Activated CD8-positive, alpha-beta memory T cell treated with anti-CD3 and anti-CD28 coated beads for 4 hours (primary cell): ENCODE measurements at places on chromosomes 2 and 18.
A peak's percentile ranks its signal among the peaks of the same experiment; 100 is the strongest.

- DNase-seq, result no peak
These were observed 91.6 kb downstream of the FAM161A start for GRCh38 chr2:61762292-61762691.

DNA sequence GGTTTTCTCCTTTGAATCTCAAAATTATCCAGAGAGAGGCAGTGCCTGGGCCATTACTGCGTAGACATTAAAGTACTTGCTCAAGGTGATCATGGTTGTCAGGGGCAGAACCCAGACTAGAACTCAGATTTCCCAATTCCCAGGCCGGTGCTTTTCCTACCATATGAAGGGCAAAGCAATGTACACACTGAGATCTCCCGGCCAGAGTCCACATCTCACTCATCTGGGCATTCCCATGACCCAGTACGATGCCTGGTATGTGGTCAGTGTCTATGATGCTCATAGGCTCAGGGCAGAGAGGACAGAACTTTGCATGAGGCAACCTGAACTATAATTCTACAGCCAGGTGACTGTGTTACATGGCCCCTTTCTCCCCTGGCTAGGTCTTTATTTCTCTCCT lies 531.4 kb downstream of the TDRD15 start:
- no peak for DNase-seq

DNA sequence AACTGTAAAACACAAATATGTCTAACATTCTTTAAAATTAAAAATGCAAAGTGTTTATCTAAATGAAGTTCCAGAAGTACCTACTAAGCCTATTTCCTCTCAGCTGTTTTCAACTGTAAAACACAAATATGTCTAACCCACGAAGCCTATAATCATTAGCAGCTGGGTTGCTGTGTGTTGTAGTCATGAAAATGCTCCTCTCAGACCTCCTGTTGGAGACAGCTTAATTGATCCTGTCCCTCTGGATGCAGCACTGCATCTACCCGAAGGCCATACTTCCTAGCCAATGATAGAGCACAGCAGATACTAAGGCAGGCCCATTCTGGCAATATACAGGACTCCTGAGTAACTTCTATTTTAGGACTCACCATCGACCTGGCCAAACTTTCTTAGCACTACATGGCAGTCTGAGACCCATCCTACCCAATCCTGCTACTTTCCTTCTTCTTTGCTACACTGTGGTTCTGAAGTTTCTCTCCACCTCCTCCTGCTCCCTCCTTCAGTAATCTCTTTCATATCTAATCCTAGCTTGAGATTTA lies 92.5 kb upstream of the RBBP8 start:
- DNase-seq, result no peak

- DNase-seq, result no peak
These were observed 3.0 kb upstream of the SIX3 start for GRCh38 chr2:44938287-44939105.

- DNase-seq, result no peak
These were observed 1.9 kb upstream of the CYP27A1 start for GRCh38 chr2:218780046-218780445.

DNA sequence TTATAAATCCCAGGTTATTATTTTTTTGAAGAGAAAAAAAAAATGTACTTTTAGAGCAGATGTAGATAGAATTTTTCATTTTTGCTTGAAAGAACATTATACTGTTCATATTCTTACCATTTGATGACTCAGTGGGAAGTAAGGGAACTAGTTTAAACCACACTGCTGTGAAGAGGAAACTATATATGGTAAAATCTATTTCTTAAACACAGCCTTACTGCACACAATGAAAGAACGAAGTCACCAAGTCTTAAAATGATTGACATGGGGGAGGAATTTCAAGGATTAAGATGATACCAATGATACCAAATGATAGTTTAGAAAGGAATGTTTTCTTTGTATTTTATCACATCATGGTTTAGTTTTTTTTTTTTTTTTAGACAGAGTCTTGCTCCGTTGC lies 5.0 kb downstream of the ACTR2 start:
- DNase-seq, result no peak

DNA sequence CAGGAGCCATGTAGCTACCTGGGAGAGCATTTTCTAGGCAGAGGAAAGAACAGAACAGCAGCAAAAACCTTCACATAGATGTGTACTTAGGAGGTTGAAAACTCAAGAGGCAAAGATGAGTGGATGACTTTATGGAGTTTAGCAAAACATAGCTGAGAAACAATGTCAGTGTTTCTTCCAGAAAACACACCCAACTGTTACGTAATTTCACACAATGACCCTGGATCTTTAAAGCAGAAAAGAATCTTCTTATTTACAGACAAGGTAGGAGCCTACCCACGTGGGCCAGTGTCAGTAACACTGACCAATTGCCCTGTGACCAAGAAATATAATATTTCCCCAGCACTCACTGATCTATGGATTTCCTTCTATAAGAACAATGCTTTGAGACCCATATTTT lies 254.6 kb downstream of the CDH20 start:
- DNase-seq, result no peak

DNA sequence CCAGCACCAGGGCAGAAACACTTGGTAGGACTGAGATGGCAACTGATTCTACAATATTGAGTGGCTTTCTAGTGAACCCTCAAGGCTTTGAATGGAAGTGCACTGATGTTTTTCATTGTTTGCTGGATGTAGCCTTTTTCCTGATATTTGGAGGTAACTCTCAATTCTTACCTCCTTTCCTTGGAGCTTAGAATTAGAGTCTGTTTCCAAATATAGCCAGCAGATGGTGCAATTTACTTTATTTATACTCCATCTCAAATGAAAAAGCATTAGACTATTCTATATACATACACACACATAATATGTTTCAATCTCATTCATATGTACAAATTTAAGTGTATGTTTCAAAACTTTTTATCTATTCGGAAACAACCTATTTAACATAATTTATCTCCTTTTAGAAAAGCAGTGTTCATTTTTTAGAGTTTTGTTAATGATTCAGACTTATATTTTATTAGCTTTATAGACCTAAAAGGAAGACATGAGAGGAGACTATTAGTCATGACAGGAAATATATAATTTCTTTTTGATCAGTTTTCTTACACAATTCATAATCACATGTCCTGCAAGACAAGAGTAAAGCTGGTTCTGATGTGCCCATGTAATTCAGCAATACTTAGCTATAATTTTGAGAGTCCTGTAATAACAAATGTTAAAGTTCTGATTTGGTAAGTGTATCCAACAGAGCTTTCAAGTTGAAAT lies 124.8 kb downstream of the NUP35 start:
- no peak for DNase-seq

GRCh38 chr2:24164416-24164973 lies 10.4 kb upstream of the FAM228A start:
- peak; percentile 4 for DNase-seq

GRCh38 chr2:240981280-240981679 lies 17.1 kb upstream of the SNED1 start:
- no peak for DNase-seq

DNA sequence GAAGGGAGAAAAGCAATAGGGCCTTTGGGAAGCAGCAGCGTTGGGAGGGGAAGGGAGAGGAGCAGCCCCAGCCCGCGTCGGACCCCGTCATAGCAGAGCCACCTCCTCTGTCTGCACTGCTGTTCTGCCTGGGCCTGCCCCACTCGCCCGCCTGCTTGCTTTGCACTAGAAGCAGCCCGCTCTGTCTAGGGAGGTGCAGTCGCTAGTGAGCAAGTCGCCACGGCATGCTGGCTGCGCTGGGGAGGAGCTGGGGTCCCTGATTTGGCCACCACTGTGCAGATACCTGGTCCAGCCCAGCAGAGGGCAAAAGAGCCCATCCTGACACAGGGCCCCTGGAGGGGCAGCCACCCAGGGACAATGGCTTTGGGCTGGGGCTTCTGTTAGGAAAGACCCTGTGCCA lies 8.0 kb upstream of the TMEM214 start:
- DNase-seq, result no peak

DNA sequence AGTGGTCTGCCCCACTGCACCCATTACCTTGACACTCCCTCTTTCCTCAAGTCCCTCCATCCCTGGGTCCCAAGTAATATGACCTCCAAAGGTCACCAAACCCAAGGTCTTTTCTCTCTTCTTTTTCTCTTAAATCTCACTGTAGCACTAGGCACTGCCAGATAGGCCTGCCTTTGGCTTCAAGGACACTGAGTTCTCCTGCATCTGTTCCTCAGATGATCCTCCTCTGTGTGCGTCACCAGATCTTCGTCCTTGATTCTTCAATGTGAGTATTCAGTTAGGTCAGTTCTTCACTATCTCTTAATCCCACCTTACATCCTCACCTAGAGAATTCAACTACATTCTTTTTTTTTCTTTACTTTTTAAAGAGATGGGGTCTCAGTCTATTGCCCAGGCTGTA lies 249.2 kb downstream of the NBAS start:
- no peak for DNase-seq

DNA sequence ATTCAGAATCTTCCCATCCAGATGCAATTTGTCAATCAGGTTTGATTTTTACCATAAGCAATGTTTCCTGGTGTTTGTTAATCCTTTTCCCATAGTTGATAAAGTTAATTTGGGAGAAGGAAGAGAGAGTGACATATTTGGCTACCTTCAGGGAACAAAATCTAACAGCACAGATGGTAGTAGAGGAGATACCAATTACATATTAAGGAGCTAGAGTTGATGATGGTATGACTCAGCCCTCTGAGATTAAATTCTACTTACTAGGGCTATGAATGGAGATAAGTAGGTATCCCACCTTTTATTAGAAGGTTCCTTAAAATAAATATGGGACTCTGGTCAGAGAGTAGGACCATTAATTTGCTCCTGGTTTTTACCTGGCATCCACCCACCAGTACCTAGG lies 139.7 kb downstream of the EHBP1 start:
- DNase-seq, result no peak

GRCh38 chr2:102718387-102719316 lies 43.2 kb upstream of the TMEM182 start:
- DNase-seq, result no peak

GRCh38 chr2:33391529-33392255 lies 84.8 kb upstream of the RASGRP3 start:
- DNase-seq, result no peak

DNA sequence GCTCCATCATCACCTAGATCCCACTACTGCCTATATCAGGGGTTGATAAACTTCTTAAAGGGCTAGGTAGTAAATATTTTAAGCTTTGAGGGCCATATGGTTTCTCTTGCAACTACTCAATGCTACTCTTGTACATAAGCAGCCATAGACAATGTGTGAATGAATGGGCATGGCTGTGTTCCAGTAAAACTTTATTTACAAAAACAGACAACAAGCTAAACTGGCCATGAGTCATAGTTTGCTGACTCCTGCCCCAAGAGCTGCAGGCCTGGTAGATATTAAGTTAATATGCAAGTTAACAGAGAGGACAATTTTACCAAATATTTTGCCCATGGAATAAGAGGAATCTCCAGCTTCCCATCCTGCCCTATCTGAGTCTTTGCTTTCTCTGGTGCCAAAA lies 29.8 kb upstream of the MYO3B start:
- no peak for DNase-seq

DNA sequence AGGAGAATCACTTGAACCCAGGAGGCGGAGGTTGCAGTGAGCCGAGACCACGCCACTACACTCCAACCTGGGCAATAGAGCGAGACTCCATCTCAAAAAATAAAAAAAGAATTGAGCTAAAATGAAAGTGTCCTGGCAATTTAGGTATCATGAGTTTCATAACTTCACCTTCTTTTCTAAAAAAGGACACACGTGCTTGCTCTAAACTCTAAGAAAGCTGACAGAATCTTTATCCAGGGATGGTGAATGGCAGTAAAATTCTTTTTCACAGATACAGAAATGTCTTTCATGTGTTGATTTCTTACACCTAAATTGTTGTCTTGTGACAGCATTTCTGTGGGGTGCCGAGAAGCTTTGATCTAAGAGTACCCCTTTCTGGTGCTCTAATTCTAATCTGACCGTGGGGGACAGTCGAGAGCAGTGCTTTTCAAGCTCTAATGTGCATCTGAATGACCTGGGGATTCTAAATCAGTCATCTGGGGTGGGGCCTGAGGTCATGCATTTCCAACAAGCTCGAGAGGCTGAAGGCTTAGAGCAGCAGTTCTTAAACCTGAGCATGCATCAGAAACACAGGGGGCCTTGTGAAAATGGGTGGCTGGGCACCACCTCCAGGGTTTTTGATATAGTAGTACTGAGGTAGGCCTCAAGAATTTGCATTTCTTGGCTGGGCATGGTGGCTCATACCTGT lies 42.1 kb upstream of the REL start:
- DNase-seq, result no peak

DNA sequence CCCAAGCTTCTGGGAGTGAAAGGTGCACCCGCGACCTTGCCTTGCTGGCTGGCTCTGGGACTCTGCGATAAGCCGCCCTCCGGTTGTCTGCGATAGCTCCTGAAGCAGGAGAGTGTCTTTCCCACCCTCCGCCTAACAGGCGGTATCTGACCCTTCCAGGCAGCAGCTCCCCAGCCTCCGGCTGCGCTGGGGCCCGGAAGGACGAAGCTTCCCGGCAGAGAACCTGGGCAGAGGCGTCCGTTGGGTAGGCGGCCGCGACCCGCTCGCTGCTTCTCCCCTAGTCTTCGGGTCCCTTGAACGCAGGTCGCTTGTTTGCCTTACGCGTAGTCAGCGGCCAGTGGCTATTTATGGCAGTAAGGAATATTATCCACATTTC lies 446 bp upstream of the RHBDD1 start:
- DNase-seq, result no peak

DNA sequence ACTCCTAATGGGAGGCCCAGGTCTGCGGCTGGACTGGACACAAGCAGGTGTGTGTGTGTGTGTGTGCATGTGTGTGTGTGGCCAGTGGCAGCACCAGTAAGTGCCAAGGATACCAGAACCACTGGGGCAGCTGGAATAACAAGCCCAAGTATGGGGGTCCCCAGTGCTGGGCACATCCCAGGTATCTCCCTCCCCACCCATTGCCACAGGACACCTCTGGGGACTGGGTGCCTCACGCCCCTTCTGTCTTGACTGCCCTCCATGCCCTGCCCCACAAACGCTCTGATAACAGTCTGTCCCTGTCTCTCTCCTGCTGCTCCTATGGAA lies 9.0 kb downstream of the SPEG start:
- no peak for DNase-seq

DNA sequence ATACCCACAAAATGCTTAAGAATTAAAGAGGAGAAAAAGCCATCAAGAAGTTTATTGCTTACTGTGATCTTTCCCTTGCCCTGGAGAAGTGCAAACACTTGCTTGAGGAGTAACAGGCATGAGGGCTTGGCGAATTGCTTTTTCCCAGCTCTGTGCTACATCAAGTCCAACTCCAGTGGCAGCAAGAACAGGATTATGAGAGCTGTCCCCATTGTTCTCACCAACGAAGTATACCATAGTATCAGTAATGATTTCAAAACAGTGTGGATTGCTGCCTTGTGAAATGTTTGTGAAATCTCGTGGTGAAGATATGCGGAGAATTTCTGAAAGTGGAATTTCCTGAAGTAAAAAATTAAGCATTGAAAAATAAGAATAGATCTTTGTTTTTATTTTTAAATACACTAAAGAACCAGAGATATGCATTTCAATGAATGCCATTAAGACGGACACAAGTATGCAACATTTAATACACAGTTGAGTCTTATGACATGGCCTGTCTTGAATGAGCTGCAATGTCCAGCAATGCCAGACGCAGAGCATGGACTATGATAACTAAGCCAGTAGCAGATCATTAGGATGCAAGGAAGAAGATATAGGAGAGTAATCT lies 43.0 kb downstream of the NDUFAF7 start:
- DNase-seq, result no peak

- DNase-seq, result no peak
These were observed 69.6 kb downstream of the MYO1B start for GRCh38 chr2:191314697-191315364.
